ENCODE measurements at places on chromosomes 3 and 15.

DNA sequence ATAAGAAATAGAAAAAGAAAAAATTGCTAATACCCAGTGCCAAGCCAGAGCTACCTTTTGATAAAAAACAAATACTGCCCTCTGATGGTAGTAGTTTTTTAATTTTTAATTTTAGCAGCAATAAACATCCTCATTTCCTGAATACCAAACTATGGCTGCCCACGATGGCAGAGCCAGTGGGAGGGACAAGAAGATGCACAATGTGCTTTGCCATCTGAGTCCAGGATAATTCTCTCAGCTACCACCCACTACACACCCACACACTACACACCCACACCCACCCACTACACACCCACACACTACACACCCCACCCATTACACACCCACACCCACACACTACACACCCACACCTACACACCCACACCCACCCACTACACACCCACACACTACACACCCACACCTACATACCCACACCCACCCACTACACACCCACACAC lies 17.8 kb downstream of the CEP19 start:
- DNase-seq, result no peak

DNA sequence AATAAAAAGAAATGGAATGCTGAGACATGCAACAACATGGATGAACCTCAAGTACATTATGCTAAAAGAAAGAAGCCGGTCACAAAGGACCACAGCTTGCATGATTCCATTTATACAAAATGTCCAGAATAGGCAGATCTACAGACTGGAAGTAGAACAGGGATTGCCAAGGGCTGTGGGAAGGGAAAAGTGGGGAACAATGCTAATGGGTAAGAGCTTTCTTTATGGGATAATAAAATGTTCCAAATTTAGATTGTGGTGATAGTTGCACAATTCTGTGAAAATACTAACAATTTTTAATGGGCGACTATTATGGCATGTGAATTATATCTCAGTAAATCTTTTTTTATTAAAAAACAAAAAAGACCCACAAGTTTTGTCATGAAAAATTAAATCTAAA lies 106.2 kb downstream of the TMCO5A start:
- no peak for DNase-seq

- no peak for DNase-seq
Measured at GRCh38 chr3:132592216-132592615, 4.9 kb upstream of the ACKR4 start.

- DNase-seq, result no peak
Measured at GRCh38 chr3:53809267-53809666, 37.0 kb downstream of the CHDH start.

- DNase-seq, result peak; percentile 13
Measured at GRCh38 chr3:43326891-43327581, 40.7 kb downstream of the SNRK start.

GRCh38 chr3:126211569-126211968 lies 31.2 kb upstream of the ALDH1L1 start:
- DNase-seq, result no peak

GRCh38 chr3:114627770-114628169 lies 333.9 kb downstream of the TIGIT start:
- DNase-seq, result peak; percentile 75

DNA sequence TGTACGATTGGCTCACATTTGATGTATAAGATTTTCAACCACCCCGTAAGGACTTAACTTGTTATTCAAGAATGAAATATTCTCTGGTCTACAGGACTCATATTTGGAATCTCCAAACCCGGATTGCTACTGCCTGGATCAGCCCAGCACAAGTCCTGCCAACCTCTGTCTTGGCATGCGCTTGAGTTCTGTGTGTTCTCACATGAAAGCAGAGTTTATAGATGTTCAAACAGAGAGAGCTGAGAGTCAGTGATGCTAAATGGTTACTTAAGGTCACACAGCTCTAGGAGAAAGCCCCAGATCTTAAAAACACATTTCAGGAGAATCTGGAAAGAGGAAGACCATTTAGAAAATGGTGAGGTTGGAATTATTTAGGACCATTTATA lies 268.0 kb upstream of the TBL1XR1 start:
- no peak for DNase-seq

- DNase-seq, result peak; percentile 95
Measured at GRCh38 chr15:90954712-90955623, at the start of gene RCCD1. RCCD1 (plus strand) TSS chr15:90954884; CDS start chr15:90956735, 1,851 bp downstream.

Measured in muscle of back (tissue), 13 donors.